NCI-H187 treated with DMSO at 0.1 percent for 48 hours (cell line): ENCODE measurements at places on chromosomes 5 and 9.

DNA sequence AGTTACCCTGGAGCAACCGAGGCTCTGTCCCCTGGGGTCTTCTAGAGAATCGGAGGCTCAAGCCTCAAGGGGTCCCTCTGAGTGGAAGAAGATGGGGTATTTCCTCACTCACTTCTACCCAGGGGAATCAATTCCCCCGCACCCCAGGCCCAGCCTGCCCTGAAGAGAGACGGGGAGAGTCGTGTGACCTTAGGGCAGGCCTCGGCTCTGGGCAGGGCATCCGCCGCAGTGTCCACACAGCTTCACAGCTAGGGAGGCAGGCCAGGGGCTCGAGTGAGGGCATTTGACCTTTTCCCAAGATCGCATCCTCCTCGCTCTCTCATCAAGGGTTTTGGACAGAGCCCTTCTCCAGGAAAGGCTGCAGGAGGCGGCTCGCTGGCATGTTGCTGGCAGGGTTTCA is 57.9 kb upstream of the CNOT6 start:
- DNase-seq: no peak

DNA sequence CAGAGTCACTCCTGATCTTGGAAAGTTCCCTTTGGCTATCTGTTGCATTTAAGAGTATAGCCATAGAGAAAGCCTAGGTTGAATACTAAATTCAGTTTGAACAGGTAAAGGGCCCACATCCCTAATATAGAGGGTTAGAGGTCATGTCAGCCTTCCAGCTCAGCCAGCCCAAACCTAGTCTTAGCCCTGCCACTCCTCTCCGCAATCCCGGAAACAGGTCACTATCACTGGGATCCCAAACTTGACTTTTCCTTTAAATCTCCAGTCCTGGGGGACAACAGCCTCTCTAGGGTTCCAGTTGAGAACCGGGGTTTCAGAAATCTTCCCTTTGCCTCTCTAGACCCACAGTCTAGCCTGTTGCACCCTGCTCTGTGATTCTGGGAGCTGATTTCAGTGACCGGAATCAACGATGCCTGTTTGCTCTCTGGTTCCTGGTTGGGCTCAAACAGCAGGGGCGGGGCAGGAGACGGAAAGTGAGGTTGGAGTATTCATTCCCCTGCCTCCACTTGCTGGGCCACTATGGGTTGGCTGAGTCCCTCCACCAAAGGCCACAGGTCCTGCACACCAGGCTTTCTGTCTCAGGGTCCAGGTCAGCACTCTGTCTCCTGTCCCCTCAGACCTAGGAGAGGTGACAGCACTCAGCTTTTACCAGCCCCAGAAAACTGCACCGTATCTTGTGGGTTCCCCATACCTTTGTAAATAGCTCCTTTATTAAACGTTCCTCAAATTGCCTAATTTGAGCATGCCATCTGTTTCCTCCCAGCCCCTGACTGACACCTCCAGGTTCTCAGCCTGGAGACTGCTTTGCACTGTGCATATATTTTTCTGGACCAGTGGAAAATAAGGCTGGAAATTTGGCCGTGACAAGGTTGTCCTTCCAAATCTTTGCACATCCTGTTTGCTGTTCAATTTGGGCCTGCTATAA is 23.8 kb upstream of the CPEB4 start:
- no peak for DNase-seq

DNA sequence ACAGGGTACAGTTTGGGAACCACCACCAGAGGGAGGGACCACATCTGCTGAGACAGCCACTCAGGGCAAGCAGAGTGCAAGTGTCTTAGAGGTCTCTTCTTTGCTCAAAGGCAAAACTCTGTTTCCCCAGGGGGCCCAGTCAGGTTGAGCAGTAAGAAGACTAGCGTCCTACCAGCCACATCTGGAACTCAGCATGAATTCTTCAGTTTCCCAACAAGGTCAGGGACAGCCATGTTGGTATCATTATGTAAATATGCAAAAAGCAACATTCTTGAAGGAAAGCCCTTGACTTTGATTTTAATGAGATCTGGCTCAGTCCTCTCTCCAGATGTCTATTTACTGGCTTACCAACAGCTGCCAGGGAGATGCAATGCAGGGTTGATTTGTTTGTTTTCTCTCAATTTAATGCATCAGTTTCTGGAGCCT is 46.7 kb downstream of the TGFBI start:
- no peak for DNase-seq

DNA sequence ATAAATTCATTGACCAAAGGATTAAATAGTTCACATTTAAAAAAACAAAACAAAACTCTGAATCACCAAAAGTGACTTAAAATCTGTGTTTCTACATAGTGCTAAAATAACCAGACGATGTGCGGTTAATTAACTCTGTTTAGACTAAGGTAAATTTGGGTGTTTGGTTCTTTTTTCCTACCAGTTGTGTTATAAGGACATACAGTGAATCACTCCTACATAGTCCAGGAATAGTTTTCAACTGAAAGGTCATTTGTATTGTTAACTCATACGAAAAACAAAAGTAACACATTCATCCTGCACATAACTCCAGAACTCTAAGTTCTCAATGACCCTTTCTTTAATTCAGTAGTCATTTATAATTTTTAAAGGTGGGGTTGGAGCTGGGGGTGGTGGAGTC is 203.7 kb downstream of the GLIS3 start:
- DNase-seq: no peak

DNA sequence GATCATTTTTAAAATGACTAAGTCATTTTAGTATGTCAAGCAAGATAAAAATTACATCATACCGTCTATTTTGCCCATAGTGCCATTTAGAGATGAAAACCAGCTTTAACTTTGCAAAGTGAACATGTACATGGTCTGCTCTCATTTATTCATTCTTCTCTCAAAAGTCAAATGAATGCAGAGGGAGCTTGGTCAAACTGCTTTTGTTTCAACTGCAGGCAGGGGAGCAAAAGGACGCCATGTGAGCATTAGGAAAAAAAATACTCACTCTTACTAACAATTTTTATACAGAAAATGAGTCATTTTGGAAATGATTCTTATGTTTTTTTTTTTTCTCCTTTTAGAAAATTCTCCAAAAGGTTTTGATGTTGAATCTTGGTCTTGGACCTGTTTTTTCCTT is 15.7 kb downstream of the SCGB3A1 start:
- no peak for DNase-seq

GRCh38 chr9:138067613-138068367 is 190.2 kb downstream of the CACNA1B start:
- no peak for DNase-seq

- DNase-seq: no peak
Measured at GRCh38 chr5:75648712-75649111, 37.5 kb downstream of the ANKDD1B start.

DNA sequence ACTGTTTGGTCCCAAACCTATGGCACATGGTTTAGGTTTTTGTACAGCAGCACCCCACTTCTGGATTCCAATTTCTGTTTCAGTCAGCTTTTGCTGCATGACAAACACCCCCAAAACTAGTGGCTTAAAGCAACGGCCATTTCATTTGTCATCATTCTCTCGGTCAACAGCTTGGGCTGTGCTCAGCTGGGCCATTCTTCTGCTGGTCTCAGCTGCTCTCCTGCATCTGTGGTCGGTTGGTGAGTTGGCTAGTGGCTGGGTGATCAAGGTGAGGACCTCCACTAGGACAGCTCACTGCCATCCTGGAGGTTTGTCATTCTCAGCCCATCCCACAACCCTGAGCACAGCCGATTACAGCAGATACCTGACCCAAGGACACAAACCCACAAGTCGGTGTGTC is 24.8 kb upstream of the PPP1R26 start:
- DNase-seq: no peak

GRCh38 chr5:83530193-83530592 is 58.6 kb downstream of the VCAN start:
- no peak for DNase-seq

DNA sequence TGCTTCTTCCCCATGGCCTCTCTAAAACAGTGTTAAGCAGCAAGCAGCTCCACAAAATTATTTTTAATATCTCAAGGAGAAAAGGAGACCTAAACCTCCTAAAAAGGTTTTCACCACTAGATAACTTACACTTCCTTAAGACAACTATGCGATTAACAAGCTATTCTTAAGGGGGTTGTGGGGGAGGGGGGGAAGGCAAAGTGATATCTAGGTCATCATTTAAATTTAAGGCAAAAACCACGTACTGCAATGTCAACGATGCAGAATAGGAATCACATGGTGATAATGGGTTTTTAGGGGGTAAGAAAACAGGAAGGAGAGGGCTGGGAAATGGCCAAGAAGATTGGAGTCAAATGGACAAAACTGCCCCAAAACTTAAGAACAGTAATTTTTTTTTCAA is 32.6 kb downstream of the CSNK1A1 start:
- no peak for DNase-seq

DNA sequence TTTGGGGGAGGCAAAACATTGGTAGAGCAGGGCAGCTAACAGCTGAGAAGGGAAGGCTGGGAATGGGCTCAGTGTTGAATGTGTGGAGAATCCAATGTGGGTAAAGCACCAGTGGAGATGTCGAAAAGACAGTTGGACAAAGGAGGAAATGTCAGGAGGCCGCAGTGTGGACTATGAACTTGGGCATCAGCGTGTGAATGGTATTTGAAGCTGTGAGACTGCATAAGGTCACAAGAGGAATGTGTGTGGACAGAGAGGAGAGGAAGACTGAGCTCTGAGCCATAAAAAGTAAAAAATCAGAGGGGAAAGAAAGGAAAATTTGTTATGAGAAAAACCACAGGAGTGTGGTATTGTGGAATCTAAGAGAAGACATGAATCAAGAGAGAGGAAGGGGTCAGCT is 99.4 kb upstream of the ADAMTS16 start:
- DNase-seq: no peak

DNA sequence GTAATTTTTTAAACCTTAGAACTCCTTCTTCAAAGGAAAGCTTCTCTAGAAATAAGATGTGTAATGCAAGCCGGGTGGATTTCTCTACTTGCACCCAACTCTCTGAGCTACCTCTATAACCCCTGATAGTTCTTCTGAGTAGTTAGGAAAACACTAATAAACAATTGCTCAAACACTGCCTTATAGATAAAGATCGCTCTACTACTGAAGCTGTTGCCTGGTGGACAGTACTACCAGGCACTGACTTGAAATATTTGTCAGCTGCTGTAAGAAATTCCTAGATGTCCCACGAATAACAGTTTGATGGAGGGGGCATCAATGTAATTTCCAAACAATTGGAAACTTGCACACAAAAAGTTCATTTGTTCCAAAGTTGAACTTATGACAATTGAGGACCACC is 42.0 kb downstream of the NR3C1 start:
- no peak for DNase-seq

GRCh38 chr9:129876815-129877214 is 41.6 kb downstream of the USP20 start:
- no peak for DNase-seq

DNA sequence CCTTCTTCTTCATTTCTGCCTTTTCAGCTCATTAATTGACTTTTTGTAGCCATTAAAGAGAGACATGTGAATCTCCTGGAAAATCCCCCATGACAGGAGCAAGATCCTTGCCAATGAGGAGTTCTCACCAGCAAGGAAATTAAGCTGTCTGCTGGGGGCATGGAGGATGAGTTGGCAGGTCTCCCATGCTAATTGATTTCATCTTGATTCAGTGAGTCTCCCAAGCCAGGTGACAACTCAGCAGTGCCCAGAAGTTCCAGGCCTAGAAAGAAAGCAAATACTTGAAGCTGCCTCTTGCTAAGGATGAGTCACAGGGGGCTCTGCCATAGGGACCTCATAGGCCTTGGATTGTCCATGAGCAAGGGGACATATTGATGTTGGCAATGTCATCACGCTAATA is 30.0 kb upstream of the ADRA1B start:
- no peak for DNase-seq

GRCh38 chr5:163475411-163475810 is 15.0 kb downstream of the HMMR start:
- DNase-seq: no peak

DNA sequence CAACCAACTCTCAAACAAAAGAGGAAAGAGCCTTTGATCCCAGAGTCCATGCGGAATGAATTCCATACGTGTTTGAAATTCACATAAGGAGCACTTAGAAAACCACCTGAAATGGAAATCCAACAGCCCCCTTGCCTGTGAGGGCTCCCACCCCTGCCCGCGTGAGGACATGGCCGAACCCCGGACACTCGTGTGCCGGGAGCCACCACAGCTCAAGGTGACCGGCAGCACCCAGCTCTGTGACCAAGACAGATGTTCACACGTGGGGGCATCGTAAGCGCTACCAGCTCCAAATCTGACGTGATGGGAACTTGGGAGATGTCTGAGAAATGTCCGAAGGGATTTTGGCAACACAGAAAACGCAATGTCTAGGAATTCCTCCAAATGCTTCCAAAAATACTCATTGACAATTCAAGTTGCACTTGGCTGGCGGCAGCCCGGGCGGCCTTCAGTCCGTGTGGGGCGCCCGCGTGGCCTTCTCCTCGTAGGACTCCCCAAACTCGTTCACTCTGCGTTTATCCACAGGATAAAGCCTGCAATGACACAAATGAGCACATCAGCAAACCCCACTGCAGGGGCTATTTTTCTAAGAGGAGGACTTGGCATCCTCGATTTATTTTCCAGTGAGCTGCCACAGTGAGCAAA is 23.2 kb upstream of the TERT start:
- no peak for DNase-seq

GRCh38 chr5:126656401-126657007 is 55.8 kb downstream of the PHAX start:
- no peak for DNase-seq

- DNase-seq: no peak
Measured at GRCh38 chr9:114696814-114697544, 15.0 kb upstream of the TEX48 start.

DNA sequence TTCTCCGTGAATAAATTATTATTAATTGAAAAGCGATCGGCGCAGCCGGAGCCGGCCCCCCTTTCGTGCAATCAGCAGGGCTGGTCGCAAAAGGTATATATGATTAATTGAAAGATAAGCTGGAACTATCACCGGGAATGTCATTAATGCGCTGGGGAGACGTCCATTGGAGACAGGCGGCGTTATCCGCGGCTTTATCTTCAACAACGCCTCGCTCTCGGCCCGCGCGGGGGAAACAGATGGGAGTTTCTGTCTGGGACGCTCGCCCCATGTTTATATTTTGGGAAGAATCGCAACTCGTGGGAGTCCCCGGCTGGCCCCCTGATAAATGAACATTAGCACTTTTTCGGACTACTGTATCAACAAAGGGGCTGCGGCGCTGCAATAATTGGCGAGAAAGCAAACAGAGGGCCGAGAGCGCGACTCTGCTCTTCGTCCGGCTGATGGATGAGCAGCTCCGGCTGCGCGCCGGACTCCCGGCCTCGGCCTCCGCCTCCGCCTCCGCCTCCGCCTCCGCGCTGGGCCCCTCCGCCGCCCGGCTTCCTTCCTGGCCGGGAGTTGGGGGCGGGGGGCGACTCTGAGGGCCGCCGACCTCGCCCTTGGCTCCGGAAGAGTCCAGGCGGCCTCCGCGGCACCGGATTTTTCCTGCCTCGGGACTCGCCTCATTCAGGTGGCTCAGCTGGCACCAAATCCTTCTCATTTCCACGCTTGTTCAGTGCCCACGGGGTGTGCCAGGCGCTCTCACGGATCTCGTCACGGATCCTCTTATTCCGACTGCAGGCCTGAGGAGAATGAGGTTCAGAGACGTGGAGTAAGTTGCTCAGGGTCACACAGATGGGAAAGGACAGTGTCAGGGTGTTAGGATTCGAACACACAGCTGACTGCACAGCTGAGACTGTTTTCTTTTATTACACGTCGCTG is 3.6 kb upstream of the NKX2-5 start:
- DNase-seq: no peak
